Lung (tissue), 17 donors: ENCODE measurements at places on chromosomes 5 and 9. TPM values are rescaled to one million over a fixed set of nuclear protein-coding genes. Genes with fewer than 3 reads are reported as not detected.

DNA sequence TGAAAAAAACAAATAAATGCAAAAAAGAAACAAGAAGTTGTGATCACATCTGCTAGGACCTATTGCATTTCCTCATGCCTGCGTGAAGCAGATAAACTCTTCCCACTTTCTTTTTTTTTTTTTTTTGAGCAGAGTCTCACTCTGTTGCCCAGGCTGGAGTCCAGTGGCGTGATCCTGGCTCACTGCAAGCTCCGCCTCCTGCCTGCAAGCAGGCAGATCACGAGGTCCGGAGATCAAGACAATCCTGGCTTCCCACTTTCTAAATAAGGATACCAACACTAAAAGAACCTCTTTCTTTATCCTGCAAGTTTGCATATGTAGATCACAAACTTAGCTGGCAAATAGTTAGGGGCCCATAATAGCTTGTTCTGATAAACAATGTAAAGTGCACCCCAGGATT is 128.6 kb downstream of the ASTN2 start:
- no peak for DNase-seq
- H3K27ac ChIP-seq = no peak overlapping the region
- no peaks in the 10 kb centered on the region for H3K4me1 ChIP-seq
- H3K4me3 ChIP-seq = no peak overlapping the region
- H3K27me3 ChIP-seq = no peaks in the 10 kb centered on the region

DNA sequence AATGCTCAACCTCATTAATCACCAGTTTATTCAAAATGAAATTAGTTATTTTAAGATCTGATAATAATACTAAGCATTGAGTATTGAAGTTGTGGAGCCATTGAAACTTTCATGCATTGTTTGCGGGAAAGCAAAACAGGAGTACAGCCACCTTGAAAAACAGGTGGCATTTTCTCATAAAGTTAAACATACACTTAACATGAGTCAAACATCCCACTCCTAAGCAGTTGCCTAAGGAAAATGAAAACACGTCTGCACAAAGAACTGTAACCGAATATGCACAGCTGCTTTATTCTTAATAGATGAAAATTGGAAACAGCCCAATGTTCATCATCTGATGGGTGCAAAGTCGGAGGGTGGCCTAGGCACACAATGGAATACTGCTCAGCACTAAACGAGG is 177.3 kb downstream of the IRX2 start:
- H3K4me1 ChIP-seq = no peaks in the 10 kb centered on the region
- DNase-seq = no peak
- H3K27ac ChIP-seq = no peak overlapping the region
- H3K4me3 ChIP-seq = no peak overlapping the region

The ANKRD55 gene
- total RNA-seq = 0.18 TPM

GRCh38 chr9:131279196-131279862 is 3.0 kb upstream of the FAM78A start:
- H3K36me3 ChIP-seq = no peaks in the 10 kb centered on the region
- DNase-seq = no peak
- no peak overlapping the region for H3K4me3 ChIP-seq
- H3K27me3 ChIP-seq = no peaks in the 10 kb centered on the region
- H3K27ac ChIP-seq = peak overlapping the region; percentile 45
- peaks cover 5% of the 10 kb centered on the region for H3K4me1 ChIP-seq

- H3K4me3 ChIP-seq = no peak overlapping the region
- no peak overlapping the region for H3K27ac ChIP-seq
Measured at GRCh38 chr9:127963041-127963358, 17.8 kb downstream of the EEIG1 start.

The NUDT12 gene
- 25.4 TPM for total RNA-seq

The LRRTM2 gene
- total RNA-seq = 1.9 TPM

The GGTA1 gene
- total RNA-seq = 6.6 TPM

The IFNA21 gene
- not detected for total RNA-seq
